ENCODE measurements at places on chromosomes 12 and 14.

DNA sequence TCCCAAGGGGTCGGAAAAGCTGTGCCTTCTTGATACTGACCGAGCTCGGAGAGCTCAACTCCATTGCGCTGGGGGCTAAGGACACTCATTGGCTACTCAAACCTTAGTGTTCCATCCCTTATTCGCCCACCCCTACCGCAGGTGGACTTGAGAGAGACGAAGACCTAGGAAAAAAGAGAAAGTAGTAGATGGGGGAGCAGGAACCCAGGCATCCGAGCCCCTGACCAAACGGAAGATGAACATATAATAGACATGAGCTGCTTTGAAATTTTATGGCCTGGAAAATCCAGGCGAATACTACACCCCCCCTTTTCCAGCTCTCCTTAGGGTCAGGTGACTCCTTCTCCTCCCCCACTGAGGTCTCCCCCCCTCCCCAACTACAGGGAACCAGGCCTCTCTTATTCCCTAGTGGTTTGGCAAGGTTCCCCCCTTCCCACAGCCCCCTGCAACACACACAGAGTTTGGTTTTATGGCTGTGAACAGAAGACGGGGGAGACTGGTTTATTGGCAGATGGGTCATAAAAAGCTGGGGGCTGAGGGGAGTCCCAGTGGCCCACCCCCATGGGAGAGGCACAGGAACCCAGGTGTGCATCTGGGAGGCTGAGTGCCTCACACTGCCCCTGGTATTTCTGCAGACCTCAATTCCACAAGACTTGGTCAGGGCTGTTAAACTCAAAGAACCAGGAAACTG lies 1.6 kb downstream of the GDF11 start:
- DNase-seq: no peak

- DNase-seq: no peak
Observed at GRCh38 chr14:44783901-44784300, 177.8 kb downstream of the KLHL28 start.

GRCh38 chr14:35406506-35407305 lies 2.2 kb upstream of the NFKBIA start:
- DNase-seq: no peak

DNA sequence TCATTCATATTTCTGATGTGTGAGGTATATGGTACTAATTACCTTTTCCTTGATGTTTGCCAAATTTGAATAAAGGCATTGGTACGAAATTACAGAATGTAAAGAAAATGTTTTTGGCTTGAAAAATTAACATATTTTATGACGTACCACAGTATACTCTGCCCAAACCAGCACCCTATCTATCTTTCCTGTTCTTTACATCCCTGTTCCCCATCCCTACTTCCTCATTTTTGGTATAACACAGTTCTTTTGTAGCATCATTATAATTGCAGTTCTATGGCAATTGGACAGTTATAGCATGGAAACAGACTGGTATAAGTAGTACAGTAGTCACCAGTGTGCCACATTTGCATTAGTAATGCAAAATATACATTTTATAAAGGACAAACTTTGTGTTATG lies 7.0 kb upstream of the CCT2 start:
- DNase-seq: no peak

GRCh38 chr12:83985084-83985483 lies 927.5 kb downstream of the SLC6A15 start:
- DNase-seq: no peak

DNA sequence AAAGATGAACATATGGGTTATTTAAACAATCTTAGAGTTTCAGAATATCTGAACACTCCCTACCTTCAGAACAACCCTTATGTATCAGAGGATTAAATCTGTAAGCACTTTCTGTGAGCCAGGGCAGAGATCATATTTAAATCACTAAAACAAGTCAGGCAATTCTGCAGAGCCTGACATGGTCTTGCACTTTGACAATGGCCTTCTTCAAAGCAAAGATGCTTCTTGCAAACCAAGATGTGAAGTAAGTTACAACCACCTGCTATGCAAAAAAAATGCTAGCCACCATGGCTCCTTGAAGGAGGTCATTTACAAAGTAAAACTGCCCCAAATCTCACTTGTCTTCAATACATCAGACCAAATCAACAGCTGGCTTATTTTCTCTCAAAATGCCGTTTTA lies 3.2 kb downstream of the PPP1CC start:
- DNase-seq: no peak

GRCh38 chr14:55973911-55974630 lies 144.1 kb upstream of the PELI2 start:
- DNase-seq: no peak

DNA sequence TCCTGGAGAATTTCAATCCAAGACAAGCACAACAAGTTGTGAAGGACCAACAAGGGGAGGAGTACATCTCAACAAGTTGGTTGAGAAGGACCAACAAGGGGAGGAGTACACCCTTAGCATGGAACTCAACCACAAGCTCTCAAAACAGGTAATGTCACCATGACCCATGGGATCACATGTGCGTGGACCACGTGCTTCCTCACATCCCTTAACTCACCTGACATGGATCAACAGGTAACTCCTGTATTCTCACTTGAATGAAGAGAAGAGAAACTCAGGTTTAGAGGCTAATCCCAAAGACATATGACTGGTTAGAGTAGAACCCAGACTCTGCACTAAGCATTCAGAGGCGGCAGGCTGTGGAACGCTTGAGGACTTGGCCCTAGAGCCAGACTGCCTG lies 6.2 kb downstream of the CRACR2A start:
- no peak for DNase-seq

- DNase-seq: no peak
Observed at GRCh38 chr14:61222388-61222787, 58.8 kb downstream of the TMEM30B start.

DNA sequence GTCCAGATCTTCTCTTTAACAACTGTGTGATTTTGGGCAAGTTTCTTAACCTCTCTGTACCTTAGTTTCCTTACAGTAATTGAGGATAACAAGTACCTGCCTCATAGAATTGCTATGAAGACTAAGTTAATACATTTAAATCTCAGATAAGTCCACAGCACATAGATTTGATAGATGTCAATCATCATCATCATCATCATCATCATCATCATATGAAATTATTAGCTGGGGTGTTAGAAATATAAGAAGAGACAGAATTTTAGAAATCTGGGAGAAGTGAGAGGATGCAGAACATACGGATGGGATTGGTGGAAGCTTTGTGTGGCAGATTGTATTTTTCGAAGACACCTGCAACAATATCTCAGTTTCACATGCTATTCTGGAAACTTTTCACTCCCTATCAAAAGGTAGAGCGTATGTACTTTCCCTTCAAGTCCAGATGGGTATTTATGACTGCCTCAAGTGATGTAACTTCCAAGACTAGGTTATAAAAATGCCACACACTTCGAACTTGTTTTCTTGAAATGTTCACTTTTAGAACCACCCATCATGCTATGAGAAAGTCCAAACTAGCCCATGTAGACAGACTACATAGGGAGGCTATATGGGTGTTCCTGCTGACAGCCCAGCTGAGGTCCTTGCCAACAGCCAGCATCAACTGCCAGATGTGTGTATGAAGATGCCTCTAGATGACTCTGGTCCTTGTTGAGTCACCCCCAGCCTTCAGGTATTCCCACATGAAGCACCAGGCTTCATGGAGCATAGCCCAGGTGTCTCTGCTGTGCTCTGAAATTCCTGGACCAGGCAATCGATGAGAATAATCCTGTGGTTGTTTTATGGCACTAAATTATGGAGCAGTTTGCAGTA lies 20.7 kb upstream of the SDR39U1 start:
- DNase-seq: no peak

- no peak for DNase-seq
Observed at GRCh38 chr12:62640910-62641448, 174.4 kb downstream of the MON2 start.

- DNase-seq: no peak
Observed at GRCh38 chr14:67735336-67736147, 33.9 kb downstream of the RDH12 start.

DNA sequence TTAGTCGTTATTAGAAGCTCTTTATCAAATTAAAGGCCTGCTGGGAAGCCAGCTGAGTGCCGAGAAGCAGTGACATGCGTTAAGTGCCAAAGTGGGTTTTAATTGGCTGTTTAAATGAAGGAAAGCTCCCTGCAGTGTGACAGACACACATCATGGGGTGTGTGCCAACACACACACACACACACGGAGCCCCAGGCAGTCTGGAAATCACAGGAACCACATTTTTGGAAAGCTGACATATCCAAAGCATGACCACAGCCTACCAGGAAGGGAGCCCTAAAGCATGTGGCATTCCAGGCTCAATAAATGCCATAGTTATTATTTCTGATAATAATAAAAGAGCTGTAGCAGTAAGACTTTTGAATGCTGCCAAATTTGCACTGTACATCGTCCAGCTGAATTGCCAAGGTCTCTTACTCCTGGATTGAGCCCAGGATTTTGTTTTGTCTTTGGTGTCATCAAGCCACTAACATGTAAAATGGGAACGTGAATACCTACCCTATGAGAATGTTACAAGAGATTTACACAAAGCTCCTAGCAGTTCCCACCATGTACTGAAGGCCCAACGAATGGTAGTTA lies 135.1 kb downstream of the TMEM30B start:
- DNase-seq: no peak

DNA sequence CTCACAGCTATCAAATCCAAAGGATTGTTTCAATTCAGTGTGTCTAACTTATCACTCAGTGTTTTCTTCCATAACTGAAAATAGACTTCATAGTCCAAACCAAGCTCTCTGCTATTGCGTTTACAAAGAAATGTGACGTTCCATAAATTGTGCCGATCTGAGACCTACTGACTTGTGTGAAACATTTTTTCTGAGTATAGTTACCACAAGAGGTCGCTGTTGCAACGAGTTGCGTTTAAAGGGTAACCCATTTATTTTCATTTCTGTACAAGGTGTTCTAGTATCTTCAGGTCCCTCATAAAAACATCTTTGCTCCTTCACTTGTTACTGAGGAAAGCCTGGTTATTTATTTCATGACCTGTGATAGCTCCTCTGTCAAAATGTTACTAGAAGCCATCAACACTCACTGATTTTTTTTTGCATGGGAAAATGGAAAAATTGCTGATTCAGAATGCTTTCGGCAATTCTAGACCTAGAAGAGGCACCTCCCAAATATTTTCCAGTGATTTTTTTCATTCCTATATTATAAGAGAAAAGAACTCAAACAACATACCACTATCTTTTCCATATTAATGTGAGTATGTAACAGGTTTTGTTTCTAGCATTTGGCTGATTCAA lies 60.9 kb upstream of the OR4E1 start:
- DNase-seq: peak; percentile 10

GRCh38 chr14:23054000-23054811 lies 3.1 kb downstream of the CDH24 start:
- no peak for DNase-seq

DNA sequence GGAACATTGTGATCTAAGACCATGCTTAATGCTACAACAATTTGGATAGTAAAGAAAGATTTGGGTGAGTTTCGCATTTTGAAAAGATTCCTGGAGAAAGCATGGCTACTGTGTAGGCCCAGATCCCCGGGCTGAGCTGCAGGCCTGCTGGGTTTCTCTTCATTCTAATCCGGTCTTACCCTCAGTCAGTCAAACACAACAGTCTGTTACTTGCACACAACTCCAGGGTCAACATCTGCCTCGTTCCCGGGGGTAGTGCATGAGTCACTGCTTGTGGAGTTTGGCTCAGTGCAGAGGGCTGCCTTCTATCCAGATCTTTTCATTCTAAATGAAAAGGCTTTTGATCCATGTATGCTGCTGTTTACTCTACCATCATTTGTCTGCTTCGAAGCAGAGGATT lies 60.4 kb upstream of the SEL1L start:
- no peak for DNase-seq

- DNase-seq: no peak
Observed at GRCh38 chr12:67677166-67677565, 28.6 kb downstream of the DYRK2 start.

- no peak for DNase-seq
Observed at GRCh38 chr14:93054006-93054405, 61.7 kb downstream of the ITPK1 start.

DNA sequence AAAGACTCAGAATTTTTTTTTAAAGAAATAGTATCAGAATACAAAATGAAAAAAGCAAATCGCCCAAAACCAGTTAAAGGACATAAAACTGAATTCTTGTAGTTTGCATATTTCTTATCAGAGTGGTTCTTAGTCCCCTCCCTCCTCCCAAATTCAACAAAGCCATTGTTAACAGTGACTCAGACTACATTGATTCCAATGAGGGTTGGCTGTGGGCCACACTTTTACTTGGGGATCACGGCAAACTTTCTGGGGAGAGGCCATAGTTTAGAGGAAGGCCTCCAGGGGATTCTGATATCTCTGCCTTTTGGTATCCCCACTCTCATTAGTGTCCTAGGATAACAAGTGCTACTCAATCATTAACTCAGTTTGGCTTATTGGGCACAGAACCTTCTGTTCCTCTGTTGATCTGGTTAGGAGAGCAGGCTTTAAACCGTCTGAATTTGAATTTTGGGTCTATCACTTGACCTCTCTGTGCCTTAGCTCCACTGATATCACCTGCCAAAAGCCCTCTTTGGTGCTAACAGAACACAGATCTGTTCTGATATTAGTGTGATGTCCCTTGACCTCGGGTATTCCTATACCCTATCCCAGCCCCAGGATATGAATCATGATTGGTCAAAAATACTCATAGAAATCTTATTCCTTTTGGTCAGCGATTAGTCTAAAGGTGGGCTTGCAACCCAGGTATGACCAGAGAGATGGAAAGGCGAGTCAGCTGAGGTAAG lies 45.2 kb upstream of the APPL2 start:
- DNase-seq: no peak

- no peak for DNase-seq
Observed at GRCh38 chr14:58243790-58244555, 670 bp upstream of the PSMA3 start.

GRCh38 chr12:66648033-66648735 lies 30.7 kb downstream of the GRIP1 start:
- no peak for DNase-seq

DNA sequence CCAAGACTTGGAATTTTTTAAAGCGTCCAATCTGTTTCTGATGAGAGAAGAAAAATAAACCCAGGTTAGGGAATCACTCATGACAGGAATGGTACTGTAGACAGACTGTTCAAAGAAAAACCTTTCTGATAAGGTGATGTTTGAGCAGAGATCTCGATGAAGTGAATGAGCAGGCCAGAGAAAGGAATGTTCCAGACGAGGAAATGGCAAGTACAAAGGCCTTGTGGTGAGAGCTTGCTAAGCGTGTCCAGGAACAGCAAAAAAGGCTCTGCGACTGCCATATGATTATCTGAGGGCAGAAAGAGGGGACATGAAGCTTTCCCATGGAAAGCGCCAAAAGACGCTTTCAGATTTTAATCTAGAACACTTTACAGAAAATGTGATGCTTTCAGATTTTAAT lies 458.4 kb upstream of the SOX5 start:
- DNase-seq: no peak

DNA sequence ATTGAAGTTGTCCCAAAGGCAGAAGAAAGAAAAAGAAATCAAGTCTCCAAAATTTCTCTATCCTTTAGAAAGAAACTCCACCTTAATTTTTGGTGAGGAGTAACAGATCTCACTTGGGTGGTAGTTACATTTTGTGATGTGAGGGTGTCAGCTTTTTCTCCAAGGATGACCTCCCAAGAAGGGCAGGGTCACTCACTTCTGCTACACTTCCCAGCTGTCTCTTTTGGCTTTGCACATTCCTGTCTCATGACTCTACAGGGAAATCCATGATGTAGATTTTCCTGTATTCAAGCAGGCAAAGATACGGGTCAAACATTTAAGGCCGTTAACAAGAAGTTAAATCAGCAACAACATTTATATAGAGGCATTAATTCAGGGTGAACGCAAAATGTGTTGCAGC lies 1016.4 kb downstream of the NRXN3 start:
- DNase-seq: no peak
